ENCODE measurements at places on chromosomes 12 and 14. TPM values are rescaled to one million over a fixed set of nuclear protein-coding genes. Genes with fewer than 3 reads are reported as not detected.

GPRC5D gene
- not detected for total RNA-seq

SERPINA1 gene
- total RNA-seq: 34.5 TPM

ACRBP gene
- total RNA-seq: 1.3 TPM

TRPV4 gene
- total RNA-seq: 2.0 TPM

BMAL2 gene
- total RNA-seq: 7.6 TPM

RFLNA gene
- total RNA-seq: 1.2 TPM

SYNDIG1L gene
- 0.23 TPM for total RNA-seq

MARCHF9 gene
- 9.4 TPM for total RNA-seq

CLEC4E gene
- total RNA-seq: 2.0 TPM

CLEC1B gene
- total RNA-seq: not detected

KTN1 gene
- 177 TPM for total RNA-seq

FBLN5 gene
- 105 TPM for total RNA-seq
